ENCODE measurements at places on chromosomes 5 and 9.

- no peak for DNase-seq
Measured at GRCh38 chr9:130634801-130635200, 29.6 kb upstream of the PRDM12 start.

- DNase-seq, result no peak
Measured at GRCh38 chr9:74275872-74276508, 221.1 kb upstream of the RORB start.

GRCh38 chr5:128082551-128083032 lies 974 bp upstream of the SLC12A2 start:
- no peak for DNase-seq

- DNase-seq, result peak; percentile 17
Measured at GRCh38 chr5:35777358-35778087, 79.2 kb upstream of the IL7R start.

GRCh38 chr5:91281401-91281800 lies 101.7 kb downstream of the ARRDC3 start:
- DNase-seq, result no peak

- no peak for DNase-seq
Measured at GRCh38 chr9:125493881-125494652, 212.9 kb downstream of the MAPKAP1 start.

GRCh38 chr9:75892216-75892911 lies 1.9 kb downstream of the PCSK5 start:
- peak; percentile 41 for DNase-seq

- DNase-seq, result no peak
Measured at GRCh38 chr9:116452634-116453033, 234.5 kb upstream of the TRIM32 start.

DNA sequence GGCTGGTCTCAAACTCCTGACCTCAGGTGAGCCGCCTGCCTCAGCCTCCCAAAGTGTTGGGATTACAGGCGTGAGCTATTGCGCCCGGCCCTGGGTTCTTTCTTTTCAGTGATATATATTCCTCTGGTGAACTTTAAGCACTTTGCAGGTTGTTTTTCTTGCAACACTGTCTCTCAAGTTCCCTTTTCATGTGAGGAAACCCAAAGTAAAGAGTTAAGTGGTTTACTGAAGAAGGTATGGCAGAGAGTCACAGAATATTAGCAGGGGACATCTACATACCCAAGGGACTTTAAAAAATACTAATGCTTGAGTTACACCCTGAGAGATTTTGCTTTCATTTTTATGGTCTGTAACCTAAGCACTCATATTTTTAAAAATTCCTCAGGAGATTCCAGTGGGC lies 6.7 kb upstream of the GAPT start:
- no peak for DNase-seq

- DNase-seq, result peak; percentile 47
Measured at GRCh38 chr5:82640916-82641315, 362.8 kb upstream of the RPS23 start.

DNA sequence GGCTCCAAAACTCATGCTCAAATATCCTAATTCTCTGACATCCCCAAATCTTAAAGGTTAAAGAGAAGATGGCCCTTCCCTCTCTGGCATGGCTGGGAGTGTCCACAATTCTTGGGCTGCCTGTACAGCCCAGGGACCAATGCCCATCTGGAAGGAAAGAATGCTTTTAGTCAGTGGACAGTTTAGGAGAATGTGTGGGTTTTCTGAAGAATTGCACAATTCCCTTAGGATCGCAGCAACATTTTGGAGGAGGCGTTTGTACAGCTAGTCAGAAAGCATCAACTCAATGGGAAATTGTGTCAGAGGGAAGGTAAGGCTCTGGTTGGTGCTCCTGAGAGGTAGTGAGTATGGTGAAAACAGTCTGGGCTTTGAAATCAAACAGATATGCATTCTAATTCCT lies 15.0 kb downstream of the FAM193B start:
- DNase-seq, result no peak

GRCh38 chr9:126521089-126521488 lies 92.6 kb upstream of the LMX1B start:
- no peak for DNase-seq

DNA sequence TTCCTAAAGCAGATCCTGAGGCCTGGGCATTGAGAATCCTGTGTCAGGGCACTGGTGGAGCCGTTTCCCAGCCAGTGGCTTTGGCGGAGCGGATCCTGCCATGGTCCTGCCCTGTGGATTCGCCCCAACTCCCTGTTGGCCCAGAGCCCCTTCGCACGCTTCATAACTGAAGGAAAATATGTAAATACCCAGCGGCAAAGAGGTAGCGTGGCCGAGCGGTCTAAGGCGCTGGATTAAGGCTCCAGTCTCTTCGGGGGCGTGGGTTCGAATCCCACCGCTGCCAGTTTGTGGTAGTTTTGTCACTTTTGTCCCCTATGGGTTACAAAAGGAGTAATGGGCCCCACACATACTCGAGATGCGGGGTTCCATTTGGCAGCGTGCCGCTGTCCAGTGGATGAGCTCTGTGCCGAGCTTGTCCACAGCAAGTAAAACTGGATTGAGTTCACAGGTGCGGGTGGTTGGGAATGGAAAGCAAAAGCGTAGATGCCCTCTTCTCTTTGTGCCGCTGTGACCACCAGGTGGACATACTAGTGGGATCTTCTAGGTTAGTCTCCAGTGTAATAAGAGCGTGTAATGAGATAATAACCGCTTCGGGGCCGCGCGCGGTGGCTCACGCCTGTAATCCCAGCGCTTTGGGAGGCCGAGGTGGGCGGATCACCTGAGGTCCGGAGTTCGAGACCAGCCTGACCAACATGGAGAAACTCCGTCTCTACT lies 17.3 kb downstream of the TRIM7 start:
- no peak for DNase-seq

DNA sequence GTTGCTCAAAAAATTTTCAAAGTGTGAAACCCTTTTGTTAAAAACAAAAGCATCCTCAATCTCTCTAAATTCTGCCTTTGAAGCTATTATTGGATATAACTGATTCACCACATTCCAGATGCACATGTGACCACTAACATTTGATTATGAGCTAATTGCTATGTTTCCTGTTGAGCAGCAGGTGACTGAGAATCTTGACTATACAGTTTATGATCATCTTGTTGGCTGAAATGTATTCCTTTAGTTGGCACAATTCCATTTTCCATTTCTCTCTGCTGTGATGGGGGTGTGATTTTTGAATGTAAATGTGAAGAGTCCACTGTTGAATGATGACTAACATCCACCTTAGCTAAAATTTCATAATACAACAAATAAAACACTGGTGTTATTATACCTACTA lies 10.7 kb downstream of the LYSMD3 start:
- DNase-seq, result no peak

Measured in hippocampal formation (tissue), 2 donors.